Large intestine (tissue), 12 donors: ENCODE measurements at places on chromosomes 12 and 14. TPM values are rescaled to one million over a fixed set of nuclear protein-coding genes. Genes with fewer than 3 reads are reported as not detected.

DNA sequence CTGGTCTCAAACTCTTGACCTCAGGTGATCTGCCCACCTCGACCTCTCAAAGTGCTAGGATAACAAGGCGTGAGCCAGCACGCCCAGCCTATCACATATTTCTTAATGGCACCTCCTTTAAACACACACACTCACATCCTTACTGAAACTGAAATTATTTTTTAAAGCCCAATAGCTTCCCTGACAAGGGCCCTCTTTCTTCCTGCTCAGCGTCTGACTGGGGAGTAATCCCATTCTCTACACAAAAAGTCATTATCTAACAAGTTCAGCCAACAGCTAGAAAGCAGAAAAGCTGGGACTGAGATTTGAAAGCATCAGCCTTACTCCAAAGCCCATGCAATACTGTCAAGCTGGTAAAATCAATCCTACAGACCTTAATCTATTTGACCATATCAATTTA, 10.0 kb upstream of the AICDA start:
- no peak for DNase-seq

Gene MANSC4
- polyA plus RNA-seq = 0.19 TPM

DNA sequence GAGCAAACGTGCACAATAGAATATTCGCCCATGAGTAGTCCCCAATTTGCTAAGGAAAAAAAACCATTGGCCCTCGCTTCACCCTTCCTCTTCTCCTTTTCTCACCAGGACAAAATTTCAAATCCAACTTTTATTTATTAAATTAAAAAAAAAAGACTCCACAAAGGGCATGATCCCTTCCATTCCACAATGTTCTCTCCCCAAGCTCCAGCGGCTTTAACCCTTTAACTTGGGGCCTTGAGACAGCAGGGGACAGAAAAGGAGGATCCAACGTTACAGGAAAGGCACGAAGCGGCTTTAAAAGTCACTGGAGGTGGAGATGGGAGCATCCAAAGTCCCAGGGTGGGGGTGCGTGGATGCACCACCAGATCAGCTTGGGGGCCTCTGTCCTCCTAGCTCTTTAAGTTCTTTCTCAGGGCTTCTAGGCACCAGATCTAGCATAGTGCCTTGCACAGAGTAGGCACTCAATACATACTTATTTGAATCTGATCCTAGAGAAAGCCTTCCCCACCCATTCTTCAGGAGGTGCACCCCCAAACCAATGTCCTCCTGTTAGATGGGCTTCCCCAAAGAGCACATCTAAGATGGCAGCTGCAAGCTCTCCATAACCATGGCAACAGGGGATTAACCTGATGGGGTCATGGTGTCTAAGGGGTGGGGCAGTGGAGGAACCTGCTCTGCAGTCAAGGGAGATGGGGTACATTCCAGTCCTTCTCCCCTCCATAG, 5.2 kb upstream of the AAAS start:
- DNase-seq = no peak

- DNase-seq = no peak
Observed at GRCh38 chr14:96576937-96577336, 74.8 kb downstream of the PAPOLA start.

DNA sequence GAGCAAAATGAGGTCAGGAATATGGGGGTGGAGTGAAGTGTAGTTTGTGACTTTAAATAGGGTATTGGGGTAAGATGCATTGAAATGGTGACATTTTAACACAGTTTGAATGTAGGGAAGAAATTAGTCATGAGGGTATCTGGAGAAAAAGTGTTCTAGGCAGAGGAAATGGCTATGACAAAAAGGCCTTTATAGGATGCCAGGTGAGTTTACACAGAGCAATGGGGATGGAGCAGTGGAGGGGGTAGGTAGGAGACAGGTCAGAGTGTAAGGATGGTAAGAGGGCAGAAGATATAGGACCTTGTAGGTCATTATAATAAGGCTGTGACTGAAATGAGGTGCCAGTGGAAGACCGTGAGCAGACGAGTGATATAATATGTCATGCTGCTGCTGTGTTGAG, 30.4 kb downstream of the HEATR5A start:
- DNase-seq = no peak

DNA sequence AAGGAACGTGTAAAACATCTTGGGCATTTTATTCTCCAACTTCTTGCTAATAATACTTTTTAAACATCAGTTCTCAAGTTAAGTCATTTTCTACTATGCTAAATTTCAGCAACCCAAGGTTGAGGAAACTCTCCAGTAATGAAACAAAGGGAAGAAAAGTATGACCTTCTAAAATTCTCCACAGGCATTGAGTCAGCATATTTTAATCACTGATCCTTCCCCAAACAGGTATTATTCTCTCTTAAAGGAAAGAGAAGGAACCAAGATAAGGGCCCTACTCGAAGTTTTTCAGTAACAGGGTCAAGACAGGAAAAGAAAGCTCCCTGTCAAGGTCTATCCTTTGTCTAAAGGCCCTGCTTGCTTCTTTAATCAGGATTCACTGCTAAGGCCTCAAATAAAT, 3.0 kb downstream of the KICS2 start:
- DNase-seq = peak; percentile 37
